SK-MEL-5 (cell line): ENCODE measurements at places on chromosomes 7 and 10.

DNA sequence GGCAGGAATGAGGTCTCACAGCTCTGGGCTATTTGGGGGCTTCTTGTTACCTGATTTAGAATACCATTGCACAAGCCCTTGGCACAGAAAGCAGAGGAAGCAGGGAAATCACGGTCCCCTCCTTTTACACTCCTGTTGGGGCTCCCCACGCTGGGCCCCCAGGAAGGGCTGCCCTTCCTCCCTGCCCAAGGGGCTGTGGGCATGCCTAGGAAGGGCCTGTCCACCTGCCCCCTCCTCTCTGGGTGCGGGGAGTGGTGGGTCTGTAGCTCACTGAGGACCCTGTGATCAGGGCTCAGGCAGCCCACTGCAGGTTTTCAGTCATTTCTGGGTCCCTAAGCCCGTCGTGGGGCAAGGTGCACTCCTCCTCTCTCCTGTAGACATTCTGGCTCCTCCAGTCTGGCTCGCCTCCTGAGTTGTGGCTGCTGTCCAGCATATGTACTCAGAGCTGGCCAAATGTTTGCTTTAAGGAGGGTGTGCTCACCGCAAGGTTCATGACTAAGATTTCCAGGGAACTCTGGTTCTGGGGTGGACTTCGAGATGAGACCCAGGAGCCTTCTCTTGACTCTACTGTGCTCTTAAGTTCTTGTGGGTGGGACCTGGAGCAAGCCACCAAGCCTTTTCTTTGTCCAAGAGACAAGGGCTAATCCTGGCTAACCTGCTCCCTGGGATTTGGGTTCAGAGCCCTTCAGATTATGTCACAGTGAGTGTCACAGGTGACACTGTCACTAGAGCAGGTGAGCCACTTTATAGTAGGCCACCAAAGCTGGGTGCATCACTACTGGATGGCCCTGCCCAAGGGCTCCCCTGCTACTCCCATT lies 56.0 kb downstream of the TACR2 start:
- DNase-seq, result no peak

DNA sequence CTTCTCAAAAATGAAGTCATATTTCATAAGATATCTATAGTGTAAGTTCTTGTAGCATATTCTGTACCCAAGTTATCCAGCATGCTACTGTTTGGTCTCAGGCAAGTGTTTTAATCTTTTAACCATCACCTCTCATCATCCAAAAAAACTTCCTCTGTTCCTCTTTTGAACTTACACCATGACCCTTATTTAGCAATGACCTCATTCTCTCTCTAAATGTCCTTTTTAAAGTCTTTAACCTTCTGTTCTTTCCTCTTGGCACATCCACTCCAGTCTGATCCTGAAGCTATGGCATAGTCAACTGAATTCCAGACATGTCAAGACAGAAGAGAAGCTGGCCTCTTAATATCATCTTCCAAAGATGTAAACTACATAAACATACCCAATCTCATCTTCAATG lies 26.2 kb downstream of the PPP3CB start:
- no peak for DNase-seq

- DNase-seq, result no peak
These were observed 141.7 kb downstream of the KAT6B start for GRCh38 chr10:74967911-74968666.

DNA sequence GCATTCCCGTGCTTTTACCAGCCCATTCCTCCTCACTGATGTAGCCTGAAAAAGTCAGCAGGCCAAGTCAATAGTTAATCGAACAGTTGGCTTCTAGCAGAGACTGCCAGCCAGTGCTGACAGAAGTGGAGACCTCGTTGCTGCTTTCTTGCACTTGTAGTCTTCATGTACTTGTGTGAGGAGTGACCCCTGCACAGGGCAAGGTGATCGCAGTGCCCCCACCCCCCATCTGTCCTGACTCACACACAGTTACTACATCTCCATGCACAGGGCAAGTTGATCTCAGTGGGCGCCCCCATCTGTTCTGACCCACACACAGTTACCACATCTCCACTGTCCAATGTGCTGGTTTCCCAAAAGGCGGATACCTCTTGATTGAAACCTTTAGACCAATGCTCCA lies 34.2 kb downstream of the C10orf71 start:
- no peak for DNase-seq

GRCh38 chr7:95808396-95808795 lies 36.0 kb downstream of the DYNC1I1 start:
- DNase-seq, result no peak

DNA sequence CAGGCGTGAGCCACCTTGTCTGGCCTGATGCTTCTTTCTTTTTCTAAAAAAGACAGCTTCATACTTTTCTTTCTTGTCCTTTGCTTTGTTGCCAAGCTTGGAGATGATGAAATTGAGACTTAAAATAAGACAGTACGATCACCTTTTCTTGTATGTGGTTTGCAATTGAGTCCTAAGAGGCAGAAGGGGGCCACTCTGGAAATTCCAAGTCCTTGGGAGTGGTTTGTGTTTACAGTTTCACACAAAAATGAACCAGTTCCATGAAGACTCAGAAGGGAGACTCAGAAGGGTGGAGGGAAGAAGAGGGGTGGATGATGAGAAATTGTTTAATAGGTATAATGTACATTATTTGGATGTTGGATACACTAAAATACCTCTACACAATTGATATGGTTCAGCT lies 70.7 kb upstream of the TNS3 start:
- no peak for DNase-seq

- no peak for DNase-seq
These were observed 254.1 kb upstream of the PFKP start for GRCh38 chr10:2813286-2813685.
